ENCODE measurements at places on chromosomes 7 and 10.

GRCh38 chr10:27626890-27627289 lies 118.7 kb downstream of the MKX start:
- no peak for DNase-seq

- no peak for DNase-seq
These were observed 474.0 kb downstream of the RPS24 start for GRCh38 chr10:78507510-78508160.

DNA sequence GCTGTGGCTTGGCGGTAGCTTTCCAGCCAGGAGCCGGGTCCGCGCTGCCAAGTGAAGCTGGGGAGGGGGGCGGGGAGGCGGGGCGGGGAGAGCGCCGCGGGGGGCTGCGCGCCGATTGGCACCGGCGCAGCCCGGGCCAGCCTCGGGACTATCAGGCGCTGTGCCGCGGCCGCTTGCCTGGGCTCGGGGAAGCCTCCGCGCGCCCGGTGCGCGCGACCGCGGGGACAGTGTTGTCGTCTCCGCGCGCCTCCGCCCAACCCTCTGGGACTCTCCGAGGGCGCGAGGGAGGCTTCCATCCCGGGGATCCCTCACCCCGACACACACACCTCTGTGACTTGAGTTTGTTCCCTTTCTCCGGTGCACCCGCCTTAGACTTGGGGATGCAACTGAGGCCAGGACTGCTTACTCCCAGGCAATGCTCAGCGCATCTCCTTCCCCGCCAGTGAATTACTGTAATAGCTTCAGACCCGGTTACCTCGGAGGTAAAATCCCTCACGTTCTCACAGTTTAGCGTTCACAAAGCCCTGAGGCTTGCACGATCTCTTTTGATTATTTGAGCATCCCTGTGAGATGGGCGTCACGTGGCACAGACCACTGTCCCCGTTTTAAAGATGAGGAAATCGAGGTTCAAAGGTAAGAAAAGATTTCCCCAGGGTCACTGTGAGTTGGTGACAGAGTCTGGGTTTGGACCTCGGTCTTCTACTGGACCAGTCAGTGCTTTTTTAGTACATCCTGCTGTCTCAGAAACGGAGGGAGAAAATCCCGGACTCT lies at the start of gene NKX1-2:
Gene NKX1-2, minus strand, starts transcription at position 24 of the 771 bp plus-strand sequence. CDS start 92 bp downstream, outside the sequence.
- DNase-seq, result no peak

DNA sequence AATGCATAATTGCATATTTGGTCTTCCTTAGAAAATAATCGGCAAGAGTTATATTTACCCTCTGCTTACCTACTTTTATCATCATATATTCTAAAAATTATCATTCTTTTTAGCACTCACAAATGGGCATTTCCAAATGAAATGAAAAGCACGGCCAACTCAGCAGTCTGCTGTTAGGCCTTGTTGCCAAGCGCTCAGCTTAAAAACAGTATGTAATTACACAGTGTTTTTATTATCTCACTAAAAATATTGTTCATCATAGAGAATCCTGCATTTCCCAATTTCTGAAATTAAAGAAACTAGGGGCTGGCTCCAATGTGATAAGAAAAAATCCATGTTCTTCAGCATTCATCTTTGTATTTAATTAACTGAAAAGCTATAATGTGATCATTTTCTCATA lies 391.7 kb upstream of the ADARB2 start:
- no peak for DNase-seq

DNA sequence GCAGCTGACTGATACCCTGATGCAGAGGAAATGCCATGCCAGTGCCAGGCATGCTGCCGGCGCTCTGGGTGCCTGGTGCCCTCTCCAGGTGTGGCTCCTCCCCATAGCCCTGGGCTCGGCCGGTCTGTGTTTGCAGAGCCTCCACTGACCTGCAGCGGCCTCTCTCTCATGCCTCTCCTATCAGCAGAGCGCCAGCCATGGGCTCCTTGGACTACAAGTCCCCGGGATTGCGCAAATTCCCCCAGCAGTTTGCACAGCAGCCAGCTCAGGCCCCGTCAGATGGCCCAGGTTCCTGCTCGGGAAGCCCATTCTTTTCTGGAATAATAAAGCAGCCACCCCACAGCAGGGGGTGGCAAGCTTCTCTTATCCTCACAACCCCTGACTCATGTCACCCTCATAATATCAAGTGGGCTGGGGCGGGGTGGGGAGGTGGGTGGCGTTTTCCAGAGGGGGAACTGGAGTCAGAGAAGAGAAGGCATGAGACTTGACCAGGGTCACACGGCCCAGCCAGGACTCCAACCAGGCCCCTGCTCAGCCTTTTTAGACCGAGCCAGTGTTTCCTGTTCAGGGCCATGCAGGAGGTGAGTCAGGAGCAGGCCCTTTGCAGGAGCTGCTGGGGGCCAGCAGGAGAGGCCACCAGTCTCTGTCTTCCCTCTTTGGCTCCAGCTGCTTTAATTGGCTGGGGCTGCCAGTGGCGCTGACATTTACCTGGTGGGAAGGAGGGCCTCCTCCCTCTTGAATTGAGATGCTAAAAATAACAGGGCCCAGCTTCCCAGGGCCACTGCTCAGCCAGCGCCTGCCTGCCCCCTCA lies 58.6 kb downstream of the ZMIZ1 start:
- no peak for DNase-seq

GRCh38 chr7:18018296-18019215 lies 9.1 kb downstream of the PRPS1L1 start:
- DNase-seq, result no peak

DNA sequence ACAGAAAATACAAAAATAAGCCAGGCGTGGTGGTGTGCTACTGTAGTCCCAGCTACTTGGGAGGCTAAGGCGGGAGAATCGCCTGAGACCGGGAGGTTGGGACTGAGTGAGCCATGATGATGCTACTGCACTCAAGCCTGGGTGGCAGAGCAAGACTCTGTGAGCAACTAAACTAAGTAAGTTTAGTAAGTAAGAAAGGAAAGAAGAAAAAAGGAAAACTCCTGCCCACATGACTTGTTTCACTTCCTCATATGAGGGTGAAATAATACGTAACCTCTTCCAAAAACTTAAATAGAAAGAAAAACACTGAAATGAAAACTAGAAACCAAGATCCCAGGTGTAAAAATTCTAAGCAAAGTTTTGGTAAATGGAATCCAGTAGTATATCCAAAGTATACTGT lies 79.6 kb downstream of the LARP4B start:
- DNase-seq, result no peak

DNA sequence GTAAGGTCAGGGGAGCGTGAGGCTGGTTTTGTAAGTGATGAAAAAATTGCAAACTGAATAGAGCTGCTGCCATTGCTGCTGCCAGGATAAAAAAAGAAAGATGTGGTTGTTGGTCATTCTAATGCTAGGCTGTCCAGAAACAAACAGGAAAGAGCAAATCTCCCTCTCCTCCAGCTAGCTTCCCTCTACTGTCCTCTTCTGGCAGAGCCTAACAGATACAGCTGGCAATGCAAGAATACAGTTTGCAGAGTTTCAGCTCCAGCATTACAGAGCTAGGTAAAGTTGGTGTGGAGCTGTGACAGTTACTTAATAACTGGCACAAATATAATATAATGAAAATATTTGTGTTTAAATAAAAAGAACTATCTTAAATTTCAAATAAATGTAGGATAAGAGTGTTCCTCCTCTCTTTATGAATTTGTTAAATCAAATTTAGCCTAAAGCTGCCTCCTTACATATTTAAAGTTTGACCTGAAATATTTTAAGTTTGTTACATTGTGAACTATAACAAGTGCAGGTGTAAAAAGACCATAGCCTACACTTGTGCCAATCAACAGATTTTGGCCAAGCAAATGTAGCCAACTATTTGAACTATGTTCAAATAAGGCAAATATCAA lies 407.7 kb downstream of the SH2D4B start:
- DNase-seq, result no peak

DNA sequence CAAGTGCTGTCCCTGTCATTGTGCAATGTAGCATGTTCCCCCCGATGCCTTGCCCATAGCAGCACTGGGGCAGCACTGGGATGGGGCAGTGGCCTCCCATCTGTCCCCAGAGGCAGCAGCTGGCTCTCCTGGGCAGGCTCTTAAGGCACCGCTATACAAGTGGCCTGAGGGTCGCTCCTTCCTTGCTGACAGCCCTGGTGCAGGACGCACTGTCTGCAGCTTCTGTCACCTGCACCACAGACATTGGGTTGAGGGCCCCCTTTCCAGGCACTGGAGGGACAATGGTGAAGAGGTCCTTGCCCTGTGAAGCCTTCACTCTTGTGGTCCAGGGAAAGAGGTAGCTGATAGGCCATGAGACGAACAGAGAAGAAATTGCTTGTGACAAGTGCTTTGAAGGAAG lies 10.6 kb downstream of the CPSF4 start:
- DNase-seq, result no peak

GRCh38 chr7:2205036-2205780 lies 27.5 kb downstream of the MAD1L1 start:
- DNase-seq, result no peak

DNA sequence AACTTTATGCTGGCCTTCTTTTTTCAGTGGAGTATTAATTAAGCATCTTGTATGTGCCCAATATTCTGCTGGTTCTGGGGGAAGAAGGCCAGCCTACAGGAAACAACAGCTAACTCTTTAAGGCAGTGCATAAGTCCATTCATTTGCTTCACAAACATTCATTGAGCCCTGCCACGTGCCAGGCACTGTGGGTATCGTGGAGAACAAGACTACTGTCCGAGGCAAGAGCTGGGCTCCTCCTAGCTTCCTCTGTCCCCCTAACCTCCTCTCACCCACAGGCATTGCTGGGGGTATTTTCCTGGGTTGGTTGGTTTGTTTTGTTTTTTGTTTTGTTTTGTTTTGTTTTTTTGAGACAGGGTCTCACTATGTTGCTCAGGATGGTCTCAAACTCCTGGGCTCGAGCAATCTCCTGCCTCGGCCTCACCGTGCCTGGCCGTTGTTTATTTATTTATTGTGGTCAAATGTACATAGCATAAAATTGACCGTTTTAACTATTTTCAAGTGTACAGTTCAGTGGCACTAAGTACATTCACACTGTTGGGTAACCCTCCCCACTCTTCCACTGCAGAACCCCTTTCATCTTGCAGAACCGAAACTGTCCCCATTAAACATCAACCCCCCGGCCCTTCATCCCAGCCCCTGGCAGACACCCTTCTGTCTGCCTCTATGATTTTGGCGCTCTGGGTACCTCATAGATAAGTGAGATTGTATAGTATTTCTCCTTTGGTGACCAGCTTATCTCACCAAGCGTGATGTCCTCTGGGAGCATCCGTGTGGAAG lies 32.6 kb downstream of the CHST3 start:
- DNase-seq, result no peak

GRCh38 chr7:44707558-44708230 lies 41.0 kb upstream of the ZMIZ2 start:
- DNase-seq, result no peak

DNA sequence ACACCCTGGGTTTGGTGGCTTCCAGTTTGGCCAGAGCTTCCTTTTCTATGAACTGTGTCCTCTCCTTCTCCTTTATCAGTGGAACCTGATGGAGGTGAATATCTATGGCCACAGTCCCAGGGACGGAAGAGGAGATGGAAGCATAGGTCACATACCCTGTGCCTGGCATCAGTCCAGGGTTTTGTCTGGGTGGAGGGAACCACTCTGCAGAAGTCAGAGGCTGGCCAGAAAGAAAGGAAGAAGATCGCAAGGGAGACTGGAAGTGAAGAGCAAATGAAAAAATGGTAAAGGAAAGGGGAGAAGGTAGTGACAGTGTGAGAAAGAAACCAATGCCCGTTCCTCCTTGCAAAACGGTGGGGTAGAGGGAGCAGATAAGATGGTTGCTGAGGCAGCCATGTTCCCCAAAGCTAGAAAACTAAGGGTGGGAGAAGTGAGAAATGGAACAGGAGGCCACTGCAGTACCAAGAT lies 77.9 kb upstream of the HECW1 start:
- no peak for DNase-seq

DNA sequence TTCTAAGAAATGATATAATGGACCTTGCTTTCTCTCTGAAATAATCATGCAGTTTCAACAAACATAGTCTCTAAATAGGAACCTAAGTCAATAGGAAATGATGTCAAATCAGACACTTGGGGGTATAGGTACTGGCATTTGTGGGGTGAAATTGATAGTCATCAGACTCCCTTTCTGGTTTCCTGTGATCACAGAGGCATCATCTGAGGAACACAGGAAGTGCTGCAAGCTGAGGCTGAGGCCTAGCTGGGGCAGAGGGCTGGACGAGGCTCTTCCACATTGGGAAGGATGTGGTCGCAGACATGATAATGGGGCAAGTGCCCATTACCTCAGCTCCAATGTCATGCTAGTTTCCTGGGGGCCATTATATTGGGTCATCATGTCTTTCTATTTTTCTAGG lies 33.5 kb upstream of the TARP start:
- no peak for DNase-seq

GRCh38 chr7:27156916-27157701 lies 634 bp upstream of the HOXA7 start:
- no peak for DNase-seq

DNA sequence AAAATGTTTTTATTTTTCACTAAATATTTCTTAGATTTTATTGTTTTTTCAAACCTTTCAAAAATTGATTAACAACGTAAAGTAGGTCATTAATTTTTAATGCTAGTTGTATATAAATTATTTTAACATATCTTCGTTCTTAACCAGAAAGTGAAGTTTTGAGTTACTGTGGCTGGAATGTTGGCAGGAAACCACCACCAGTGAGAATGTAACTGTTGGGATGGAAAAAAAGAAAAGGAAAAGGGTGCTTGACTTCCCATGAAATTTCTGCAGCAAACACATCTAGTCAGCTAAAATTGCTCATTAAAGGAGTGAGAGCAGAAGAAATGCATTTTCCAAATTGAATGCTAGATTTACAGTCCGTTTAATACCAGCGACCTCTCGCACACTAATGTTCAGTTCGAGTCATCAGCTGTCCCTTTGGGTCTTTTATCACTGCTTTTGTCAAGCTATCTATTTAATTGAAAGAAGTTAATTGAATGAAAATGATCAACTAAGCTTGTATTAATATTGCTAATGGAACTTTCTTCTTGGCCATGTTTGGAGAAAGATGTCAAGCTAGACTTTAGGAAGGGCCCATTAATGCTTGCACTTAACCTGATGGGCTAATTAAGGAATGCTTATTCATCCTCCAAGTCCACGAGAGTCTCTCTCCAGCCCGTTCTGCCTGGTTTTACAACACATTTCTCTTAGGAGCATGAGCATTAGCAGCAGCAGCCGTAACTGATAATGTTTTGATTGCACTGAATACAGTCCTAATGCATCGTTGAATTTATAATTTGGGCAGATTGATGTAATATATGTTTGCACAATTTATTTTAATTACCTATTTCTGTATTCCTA lies 70.1 kb downstream of the UBE3C start:
- DNase-seq, result no peak

GRCh38 chr10:131724169-131724545 lies 176.7 kb upstream of the PPP2R2D start:
- no peak for DNase-seq

All from naive thymus-derived CD8-positive, alpha-beta T cell (primary cell).